Mesenteric fat pad (tissue), 1 donor: ENCODE measurements at places on chromosomes 6 and 20.
A peak's percentile ranks its signal among the peaks of the same experiment; 100 is the strongest.

GRCh38 chr20:14553774-14554534 is 216.5 kb upstream of the FLRT3 start:
- DNase-seq = no peak

- DNase-seq = no peak
These were observed 382.7 kb downstream of the UTRN start for GRCh38 chr6:144667532-144668503.

DNA sequence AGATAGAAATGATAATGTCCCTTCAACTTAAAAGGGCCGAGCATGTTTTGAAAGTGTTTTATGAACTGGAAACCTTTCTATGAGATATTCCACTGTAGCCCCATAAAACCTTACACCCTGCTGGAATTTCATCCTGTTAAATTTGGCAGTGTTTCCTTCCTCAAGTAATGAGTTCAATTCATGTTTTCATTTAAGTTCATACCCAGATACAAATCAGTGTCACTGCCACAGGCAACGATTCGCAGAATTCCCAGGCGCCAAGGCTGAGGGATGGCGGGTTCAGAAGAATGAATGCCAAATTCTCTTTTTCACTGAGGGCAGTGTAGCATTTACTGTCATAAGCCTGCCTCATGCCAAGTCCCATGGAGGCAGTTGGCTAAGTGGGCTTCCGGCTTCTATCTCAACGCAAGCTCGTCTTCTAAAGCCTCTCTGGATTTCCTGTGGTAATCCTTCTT is 511.8 kb upstream of the ID4 start:
- DNase-seq = no peak

DNA sequence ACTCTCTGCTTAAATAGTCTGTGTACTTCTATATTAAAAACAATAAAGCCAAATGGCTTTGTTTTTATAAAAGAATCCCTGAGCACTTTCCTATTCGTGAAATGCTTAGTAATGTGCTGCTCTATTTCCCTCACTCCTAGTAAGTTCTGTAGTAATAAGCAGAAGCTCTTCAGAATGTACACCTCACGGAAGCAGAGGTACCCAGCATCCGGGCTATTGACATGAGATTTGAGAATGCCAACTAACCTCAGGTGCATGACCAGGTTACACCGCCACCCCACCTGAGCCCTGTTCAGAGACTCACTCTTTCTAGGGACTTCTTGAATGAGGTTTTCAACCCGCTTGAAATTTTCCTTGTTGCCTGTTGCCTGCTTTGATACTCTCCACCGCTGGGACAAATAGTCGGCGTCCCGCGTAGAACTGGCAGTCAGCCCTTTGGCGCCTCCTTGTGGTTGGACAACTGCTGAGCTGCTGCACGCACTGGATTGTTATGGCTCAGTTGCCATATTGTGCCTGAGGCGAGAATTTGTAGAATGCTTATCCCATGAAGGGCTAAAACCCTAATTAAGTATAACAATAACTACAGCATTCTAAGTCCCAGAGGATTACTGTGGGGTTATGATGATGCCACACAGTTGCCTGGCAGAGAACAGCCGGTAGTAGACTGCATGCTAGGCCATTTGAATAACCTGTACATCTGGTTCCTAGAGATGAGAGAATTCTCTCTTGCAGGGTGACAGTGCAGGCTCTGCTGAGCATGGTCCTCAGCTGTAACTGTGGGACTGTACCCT is 95.4 kb downstream of the KHDC1L start:
- no peak for DNase-seq

DNA sequence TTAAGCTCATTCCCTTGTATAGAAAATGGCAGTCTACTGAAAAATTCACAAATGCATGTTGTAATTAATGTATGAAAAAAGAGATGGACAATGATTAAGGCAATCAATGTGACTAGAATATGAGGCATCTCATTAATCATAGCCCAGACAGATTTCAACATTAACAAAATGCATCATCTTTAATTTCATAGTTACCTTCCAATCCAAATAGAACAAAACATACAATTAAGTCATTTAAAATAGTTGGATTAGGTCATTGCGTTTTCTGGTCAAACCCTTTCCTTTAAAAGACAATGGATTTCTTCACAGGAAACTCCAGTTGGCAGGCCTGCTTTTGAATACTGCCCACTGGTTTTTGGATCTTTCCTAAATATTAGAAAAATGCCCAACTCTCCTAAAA is 203.9 kb downstream of the HAO1 start:
- DNase-seq = no peak

- no peak for DNase-seq
These were observed 95.7 kb downstream of the PAX1 start for GRCh38 chr20:21801193-21801592.

DNA sequence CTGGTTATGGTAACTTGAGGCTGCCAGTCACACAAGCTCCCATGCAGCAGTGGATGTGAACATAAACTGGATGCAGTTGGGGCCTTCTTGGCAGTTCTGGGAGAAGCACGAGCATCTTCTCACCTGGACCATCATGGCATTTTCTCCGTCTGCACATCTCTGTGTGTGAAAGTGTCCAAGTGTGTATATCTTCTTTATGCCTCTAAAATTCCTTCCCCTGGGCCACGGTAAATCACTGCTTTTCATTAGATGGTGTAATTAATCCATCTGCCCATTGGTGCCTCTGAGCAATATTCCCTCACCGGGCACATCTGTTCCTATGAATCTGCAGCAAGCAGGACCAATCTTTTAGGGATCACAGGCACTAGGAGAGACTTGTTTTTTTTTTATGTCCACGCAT is 138.0 kb downstream of the MAP3K7 start:
- DNase-seq = no peak

DNA sequence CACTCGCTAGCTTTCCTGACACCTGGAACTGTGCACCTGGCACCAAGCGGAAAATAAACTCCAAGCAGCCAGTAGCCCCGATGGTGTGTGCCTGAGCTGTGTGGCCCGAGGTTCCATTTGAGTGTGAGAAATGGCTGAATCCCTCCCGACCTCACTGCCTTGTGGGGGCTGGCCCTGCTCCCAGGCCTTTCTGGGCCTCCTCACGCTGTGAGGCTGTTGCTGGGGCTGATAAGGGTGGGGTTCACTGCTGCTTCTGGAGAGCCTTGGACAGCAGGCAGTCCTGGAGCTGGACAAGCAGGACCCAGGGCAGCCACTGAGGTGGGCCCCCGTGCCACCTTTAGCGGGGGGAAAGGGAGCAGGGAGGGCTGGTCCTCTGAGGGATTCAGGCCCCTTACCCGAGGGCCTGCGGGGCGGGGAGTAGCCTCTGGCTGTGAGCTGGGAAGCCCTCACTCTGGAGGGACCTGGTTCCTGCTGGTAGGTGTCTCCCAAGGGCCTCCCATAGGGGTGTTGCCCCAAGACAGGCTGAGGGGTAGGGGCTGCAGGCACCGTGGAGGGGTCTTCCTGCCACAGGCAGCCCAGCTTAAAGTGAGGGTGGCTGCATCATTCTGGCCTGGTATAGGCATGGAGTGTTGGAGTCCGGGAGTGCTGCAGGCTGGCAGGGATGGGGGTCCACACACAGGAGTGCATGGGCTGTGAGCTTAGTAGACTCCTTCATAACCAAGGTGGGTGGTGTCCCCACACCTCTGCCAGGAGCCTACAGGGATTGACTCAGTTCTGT is 1.7 kb downstream of the PPDPF start:
- DNase-seq = no peak

DNA sequence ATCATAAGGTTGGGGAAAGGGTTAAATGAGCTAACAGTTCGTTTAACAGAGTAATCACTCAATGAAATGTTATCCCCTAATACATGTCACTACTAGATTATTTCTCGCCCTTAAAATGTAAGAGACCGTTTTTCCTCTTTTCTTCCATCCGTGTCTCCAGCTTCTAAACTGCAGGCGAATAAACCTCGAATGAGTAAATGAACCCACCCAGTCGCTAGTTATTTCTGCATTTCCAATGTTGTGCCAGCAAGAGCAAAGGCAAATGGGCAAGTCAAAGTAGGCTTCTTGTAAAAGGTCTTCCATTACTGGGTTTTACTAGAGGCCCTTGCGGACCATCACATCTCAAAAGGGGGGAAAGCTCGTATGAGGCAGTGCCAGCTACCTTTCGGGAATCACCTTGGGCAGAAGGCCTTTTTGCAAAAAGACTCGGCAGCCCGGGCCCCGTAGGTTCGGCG is 400 bp upstream of the SMAP1 start:
- DNase-seq = no peak

DNA sequence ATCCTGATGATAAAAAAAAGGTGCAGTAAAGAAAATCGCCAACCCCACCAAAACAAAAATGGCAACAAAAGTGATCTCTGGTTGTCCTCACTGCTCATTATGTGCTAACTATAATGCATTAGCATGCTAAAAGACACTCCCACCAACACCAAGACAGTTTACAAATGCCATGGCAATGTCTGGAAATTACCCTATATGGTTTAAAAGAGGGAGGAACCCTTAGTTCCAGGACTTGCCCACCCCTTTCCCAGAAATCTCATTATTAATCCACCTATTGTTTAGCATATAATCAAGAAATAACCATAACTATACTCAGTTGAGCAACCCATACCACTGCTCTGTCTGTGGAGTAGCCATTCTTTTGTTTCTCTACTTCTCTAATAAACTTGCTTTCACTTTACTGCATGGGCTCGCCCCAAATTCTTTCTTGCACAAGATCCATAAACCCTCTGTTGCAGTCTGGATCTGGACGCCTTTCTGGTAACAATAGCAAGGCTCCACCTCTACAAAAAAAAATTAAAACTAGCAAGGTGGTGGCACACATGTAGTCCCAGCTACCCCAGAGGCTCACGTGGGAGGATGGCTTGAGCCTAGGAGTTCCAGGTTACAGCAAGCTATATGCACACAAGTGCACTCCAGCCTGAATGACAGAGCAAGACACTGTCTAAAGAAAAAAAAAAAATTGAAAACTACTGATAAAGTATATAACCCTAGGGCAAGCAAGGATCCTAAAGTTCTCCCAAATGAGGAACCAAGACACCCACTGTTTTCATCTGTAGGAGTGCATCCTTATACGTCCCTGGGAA is 278.8 kb upstream of the JARID2 start:
- DNase-seq = no peak

DNA sequence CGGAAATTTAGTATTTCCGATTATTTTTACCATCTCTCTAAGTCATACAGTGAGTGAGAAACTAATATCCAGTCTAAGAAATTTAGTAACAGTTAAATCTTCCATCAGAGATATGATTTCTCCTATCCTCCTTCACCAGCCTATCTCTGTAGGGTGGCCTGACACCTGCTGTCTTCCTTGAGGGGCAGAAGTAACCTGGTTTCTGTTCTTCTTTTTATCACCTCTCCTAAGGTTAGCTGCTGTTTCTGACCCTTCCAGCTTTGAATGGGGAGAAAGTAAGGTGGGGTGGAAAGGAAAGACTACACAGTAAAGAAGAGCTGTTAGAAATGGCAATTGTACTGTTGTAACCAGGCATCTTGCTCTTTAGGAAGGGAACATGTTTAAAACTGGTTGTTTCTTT is 447.7 kb downstream of the PHF3 start:
- DNase-seq = no peak

DNA sequence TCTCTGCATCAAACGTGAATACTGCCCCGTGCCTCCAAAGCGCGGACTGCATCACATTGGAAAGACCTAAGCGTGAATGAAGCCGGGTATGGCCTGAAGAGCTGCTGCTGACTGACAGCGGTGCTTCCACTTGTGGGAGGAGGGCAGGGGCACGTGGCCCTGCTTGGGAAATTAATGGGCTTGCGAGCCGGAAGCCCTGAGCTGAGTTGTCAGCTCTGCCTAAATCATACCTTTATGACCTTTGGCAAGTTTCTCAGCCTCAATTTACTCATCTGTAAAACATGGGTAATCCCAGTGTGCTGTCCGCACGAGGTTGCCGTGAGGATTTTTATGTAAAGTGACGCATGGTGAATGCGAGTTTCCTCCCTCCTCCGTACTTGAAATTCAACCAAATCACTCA is 67.0 kb upstream of the FOXQ1 start:
- no peak for DNase-seq

- DNase-seq = no peak
These were observed 97.9 kb downstream of the SOD2 start for GRCh38 chr6:159595173-159595572.

- no peak for DNase-seq
These were observed 184.0 kb downstream of the BMP7 start for GRCh38 chr20:57082357-57082945.

GRCh38 chr6:140729521-140729920 is 1355.1 kb upstream of the CITED2 start:
- DNase-seq = no peak

- peak; percentile 88 for DNase-seq
These were observed 82.1 kb upstream of the SIRPA start for GRCh38 chr20:1813101-1813529.

- DNase-seq = no peak
These were observed 54.4 kb upstream of the RBM24 start for GRCh38 chr6:17226786-17227233.

DNA sequence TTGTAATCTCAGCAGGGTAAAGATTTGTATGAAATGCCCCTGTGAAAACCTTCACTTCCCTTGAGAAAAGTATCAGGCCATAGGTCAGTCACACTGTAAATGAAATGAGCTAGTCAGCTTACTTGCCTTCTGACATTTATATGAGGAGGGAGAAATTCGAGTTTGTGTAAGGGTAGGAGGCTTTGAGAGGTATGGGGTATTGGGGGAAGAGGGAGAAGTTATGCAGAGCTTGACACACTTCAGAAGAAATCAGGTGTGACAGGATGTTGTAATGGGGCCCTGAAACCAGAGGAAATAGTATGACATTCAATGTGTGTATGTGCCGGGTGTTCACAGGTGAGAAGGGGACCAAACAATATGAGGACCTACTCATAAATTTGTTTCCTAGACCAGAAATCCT is 64.2 kb upstream of the CCN6 start:
- no peak for DNase-seq

GRCh38 chr6:144922120-144922722 is 637.1 kb downstream of the UTRN start:
- no peak for DNase-seq

DNA sequence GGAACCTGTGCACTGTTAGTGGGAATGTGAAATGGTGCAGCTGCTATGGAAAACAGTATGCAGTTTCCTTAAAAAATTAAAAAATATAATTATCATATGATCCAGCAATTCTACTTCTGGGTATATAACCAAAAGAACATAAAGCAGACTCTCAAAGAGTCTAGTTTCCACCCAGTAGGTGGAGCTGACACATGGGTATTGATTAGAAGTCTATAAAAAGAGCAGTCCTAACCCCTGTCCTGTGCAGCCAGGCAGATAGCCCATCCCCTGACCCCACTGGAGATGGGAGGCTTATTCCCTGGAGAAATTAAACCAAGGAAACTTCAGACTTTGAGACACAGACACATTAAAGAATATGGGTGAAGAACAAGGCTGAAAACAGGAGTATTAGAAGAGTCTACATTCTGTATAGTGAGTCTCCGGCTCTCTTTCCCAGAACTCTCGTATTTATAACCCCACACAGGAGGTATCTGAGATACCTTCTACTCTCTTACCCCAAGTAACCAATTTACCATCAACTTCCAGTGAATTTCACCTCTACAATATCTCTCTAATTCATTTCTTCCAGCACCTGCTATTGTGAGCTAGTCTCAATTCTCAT is 92.3 kb downstream of the SEL1L2 start:
- DNase-seq = no peak

GRCh38 chr20:34215711-34216381 is 25.4 kb upstream of the ASIP start:
- DNase-seq = peak; percentile 95
